ENCODE measurements at places on chromosomes 11 and 22.

GRCh38 chr11:44973632-44974401 lies 23.1 kb upstream of the TP53I11 start:
- DNase-seq: no peak

DNA sequence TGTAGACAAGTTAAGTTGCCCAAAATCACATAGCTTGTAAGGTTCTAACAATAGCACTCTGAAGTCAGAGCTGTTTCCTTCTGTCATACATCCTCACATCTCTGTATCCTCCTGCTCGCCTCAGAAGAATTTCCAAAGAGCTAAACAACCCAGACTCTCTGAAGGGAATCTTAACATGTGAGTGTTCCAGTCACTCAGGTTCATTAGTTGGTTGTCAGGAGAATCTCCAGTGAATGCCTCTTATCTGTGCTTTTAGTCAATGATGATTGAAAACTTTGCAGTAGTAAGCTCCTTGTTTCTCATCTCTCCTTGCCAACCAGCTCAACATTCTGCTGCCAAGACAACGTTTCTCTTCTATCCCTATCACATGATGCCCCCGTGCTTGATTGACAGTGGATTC lies 195.5 kb downstream of the C11orf91 start:
- no peak for DNase-seq

GRCh38 chr11:75325713-75326438 lies 25.6 kb downstream of the ARRB1 start:
- DNase-seq: peak; percentile 79

- no peak for DNase-seq
Observed at GRCh38 chr11:87116185-87116584, 78.5 kb downstream of the TMEM135 start.

DNA sequence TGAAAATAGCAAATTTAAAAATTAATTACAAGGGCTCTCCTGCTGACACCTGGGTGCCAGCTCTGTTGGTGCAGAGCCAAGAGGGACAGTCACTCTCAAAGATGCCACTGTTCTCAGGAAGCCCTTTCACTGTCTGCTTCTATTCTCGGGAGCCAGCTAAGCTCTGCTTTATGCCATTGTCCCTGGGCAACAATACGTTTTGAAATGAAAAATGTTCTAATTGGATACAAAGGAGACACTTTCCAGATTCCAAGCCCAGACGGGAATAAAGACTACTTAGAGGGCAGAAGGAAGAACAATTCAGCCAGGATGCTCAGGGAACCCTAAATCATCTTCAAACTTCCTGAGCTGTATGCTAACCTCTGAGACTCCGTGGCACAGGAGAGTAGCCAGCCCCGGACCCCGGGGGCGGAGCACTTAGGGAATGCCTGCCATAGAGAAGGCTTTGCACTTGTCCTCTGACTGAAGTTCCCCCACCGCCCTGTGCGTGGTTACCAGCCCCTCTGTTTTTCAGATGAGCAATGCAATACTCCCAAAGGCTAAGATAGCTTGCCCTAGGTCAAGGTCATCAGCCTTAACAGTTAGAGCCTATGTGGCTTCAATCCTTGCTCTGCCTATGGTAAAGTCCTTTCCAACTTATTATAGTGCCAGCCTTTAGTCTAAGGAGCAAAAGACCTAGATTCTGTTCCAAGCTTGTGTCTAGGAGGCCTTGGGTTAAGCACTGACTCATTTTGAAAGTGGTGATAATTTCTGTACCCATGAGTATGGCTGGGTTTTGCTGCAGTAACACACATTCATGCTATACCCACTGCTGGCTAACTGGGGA lies 150.9 kb downstream of the CACNA1I start:
- DNase-seq: no peak

- DNase-seq: no peak
Observed at GRCh38 chr11:83272627-83273026, 13.5 kb downstream of the CCDC90B start.

DNA sequence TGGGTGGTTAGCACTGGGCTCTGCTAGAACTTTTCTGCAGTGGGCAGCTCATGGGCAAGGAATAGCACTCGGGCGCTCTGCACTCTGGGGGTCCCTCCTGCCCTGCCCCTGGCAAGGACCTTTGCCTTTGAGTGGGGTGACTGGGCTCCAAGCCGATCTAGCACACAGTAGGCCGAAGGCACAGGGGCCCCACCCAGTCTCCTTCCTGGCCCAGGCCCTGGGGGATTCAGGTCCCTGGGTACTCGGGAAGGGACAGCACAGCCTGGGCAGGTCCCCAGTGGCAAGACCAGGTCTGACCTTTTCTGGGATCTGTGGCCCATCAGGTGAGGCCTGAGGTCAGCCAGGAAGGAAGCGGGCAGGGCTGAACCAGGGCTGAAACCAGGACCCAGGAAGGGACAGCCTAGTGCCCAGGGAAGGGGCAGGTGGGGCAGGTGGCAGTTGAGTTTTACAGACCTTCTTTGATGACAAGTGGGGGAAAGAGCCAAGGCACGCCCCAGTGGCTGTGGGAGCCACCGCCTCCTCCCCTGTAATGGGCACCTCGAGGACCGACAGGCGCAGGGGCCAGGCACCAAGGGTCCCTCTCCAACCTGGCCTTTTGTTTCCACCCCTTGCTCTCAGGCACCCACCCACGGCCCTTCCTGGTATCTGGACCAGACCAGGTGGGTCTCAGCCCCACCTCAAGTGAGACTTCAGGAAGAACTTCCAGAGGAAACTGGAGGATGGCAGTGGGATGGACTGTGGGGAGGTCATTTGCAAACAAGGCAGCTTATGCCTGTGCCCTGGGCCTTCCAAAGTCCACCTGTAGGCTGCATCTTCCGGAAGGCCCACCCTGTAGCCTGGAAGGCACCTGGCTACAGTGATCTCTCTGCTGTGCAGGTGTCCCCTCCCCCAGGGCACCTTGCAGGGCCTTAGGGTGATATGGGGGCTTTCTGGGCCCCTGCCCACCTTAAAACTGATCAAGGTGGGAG lies 883 bp upstream of the AIFM3 start:
- DNase-seq: no peak

GRCh38 chr11:129279326-129280026 lies 87.4 kb upstream of the ARHGAP32 start:
- DNase-seq: no peak

- DNase-seq: no peak
Observed at GRCh38 chr11:44627165-44627789, 61.8 kb downstream of the CD82 start.

GRCh38 chr11:121887569-121887968 lies 228.4 kb downstream of the BLID start:
- no peak for DNase-seq

GRCh38 chr11:34354782-34355181 lies 3.0 kb downstream of the ABTB2 start:
- no peak for DNase-seq

GRCh38 chr11:62438641-62439040 lies 19.8 kb downstream of the SCGB1A1 start:
- DNase-seq: no peak

GRCh38 chr11:128810784-128811514 lies 56.1 kb downstream of the KCNJ1 start:
- DNase-seq: no peak

DNA sequence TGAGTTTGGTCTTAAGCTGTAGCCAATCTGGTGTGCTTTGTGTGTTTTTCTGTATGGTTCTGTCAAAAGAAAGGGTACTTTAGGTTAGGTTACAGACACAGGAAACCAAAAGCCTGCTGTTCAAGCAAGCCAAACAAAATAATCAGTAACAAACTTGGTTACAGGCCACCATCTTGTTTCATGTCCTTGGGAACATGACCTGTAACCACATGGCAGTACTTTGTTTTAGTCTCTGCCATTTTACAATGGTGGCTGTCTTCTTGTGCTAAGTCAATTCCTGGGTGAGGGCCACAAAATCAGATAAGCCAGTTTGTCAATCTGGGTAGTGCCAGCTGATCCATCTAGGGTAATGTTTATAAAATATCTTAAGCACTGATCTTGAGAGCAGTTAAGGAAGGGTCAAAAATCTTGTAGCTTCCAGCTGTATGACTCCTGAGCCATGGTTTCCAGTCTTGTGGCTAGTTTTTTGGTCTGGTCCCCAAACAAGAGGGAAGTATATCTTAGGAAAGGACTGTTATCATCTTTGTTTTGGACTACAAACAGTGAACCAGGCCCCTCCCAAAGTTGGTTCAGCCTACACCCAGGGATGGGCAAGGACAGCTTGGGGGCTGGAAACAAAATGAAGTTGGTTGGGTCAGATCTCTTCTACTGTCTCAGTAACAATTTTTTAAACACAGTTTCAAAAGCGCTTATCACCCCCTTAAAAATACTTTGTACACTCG lies 90.0 kb downstream of the IGLL5 start:
- no peak for DNase-seq

DNA sequence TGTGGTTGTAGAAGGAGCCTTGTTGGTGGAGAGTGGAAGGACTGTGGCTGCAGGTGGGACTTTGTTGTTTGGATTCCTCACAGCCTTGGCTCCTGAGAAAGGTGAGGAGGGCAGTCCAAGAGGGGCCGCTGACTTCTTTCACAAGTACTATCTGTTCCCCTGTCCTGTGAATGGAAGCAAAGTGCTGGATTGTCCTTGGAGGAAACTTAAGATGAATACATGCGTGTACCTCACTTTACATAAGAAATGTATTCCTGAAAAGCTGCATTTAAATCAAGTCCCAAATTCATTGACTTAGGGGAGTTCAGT lies 2.4 kb downstream of the FUT4 start:
- no peak for DNase-seq

GRCh38 chr11:3153291-3153861 lies 11.7 kb downstream of the OSBPL5 start:
- peak; percentile 70 for DNase-seq

- DNase-seq: no peak
Observed at GRCh38 chr11:1546536-1547466, 25.3 kb downstream of the DUSP8 start.

Data from AG04450 (cell line).